Stimulated activated CD4-positive, alpha-beta T cell treated with anti-CD3 and anti-CD28 coated beads, Interleukin-4, amount 100 ng/mL, for 24 hours (primary cell): ENCODE measurements at places on chromosomes 5 and 9.

DNA sequence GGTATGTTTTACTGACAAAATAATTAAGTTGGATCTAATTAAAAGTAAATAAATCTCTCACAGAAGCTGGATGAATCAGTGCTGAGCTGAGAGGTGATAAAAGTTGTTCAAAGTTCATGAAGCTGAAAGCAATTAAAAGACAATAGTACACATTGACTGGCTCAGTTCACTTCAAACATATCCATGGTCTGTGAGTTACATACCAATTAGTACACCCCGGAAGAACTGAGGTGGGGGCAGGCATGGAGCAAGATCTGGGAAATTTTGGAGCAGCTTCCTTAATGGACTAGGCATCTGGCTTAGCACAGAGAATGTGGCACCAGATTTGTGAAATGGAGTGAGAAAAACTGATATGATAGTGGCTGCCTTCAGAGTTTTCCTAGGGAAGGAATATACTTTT lies 152.7 kb downstream of the ATP10B start:
- no peak for DNase-seq

GRCh38 chr5:114438471-114438870 lies 76.6 kb downstream of the KCNN2 start:
- DNase-seq: no peak

GRCh38 chr9:113350937-113351336 lies 1.6 kb downstream of the BSPRY start:
- peak; percentile 23 for DNase-seq

DNA sequence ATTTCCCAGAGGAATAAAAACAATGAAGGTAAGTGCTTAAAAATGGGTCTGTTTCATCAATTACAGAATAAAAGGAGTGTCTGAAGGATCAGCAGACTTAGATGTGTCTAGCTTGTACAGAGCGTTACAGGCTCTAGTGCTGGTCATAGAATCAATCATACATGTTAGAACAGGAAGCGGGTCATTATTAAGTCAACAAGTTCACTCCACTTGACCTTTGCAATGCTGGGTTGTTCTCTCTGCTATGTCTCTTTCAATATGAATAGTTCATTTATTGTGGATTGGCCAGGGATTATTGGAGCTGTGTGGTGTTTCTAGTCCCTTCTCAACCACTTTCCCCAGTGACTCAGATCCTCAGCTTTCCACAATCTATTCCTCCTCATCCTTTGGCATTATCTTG lies 20.7 kb upstream of the EGFLAM start:
- no peak for DNase-seq

- DNase-seq: no peak
Observed at GRCh38 chr5:81355291-81356251, 38.4 kb downstream of the ACOT12 start.

- DNase-seq: no peak
Observed at GRCh38 chr5:173806270-173807035, 81.7 kb upstream of the CPEB4 start.

DNA sequence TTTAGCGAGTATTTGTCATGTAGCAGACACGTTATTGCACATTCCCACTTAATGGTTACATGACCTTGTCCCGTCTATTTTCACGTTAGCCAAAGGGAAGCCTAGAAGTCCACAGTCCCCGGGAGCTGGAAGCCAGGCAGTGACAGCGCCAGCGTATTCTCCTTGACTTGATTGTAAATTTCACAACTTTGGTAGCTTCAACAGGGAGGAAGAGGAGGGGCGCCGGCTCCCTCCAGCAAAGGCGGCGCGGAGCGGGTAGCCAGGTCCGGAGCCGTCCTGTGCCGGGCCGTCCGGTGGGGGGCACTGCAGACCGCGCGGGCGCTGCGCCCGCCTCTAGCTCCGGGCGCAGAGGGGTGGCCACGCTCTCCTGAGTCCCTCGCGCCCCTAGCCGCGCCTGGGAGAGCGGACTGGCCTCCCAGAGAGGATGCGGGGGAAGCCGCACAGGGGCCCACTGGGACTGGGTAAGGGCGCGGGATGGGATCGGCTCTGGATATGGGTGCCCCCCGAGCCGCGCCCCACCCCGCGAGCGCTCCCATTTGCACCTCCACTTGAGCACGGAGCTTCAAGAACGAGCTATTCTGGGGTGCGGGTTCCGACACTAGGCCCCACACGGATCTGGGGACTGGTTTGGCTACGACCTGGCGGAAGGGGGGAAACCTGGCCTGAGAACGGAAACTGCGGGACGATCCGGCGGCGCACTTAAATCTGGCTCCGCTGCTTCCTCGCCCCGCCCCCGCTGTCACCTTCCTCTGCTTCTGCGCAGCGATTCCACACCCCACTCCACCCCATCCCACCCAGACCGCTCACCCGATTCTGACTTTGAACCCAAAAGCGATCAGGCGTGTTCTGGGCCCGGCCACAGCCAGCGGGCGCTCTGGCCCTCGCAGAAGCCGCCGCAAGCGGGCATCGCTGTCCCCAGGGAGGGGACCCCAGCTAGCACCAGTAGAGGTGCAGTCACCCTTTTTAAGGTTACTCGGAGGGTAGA lies 23.8 kb downstream of the KLF4 start:
- DNase-seq: no peak

DNA sequence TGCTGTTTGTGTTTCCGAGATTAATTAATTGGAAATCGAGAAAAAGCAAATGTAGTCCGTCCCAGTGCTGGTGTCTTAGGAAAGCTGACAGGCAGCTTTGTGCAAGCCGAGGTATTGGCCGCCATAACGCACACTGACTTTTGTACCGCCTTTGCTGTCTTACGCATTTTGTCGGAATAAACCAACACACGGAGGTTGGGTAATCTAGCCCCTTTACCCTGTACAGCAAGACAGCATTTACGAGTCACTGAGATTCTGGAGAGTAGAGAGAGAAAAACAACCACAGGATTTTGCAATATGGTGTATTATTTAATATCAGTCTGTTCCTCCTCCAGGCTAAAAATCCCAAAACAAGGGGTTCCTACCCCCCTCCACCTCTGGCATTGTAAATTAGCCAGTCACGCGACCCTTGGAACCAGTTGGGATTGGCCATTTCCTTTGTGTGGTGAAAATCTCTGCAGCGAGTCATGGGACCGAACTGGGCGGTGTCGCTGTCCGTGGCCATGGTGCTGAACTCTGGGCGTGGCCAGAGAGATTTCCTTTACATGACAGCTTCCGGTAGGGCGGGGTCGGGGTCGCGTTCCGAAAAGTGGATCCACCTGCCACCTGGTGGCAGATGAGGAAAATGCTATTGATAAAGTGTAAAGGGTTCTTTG lies 10.3 kb upstream of the PCDHB1 start:
- DNase-seq: peak; percentile 67

GRCh38 chr5:95631991-95632675 lies 12.2 kb downstream of the GPR150 start:
- peak; percentile 83 for DNase-seq

- DNase-seq: peak; percentile 52
Observed at GRCh38 chr5:14628346-14628745, 36.2 kb upstream of the OTULIN start.

GRCh38 chr9:116504893-116505480 lies 182.1 kb upstream of the TRIM32 start:
- DNase-seq: no peak

DNA sequence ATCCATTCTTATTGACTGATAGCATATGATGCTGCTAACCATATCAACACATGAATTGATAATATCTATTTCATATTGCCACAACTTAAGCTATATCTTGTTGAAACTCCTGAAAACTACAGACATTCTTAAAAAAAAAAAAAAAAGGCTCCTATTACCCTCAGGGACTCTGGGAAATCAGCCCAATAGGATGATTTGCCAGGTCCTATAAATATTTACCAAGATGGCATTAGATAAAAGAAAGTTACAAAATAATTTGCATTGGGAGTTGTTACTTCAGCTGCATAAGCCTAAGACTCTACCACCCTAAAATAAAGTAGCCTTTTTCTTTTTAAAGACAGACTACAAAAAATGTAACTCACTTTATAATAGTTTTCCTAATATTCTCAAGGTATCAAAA lies 84.4 kb downstream of the CDO1 start:
- DNase-seq: no peak

- no peak for DNase-seq
Observed at GRCh38 chr5:140362311-140362710, 2.3 kb downstream of the SLC4A9 start.

GRCh38 chr5:31962351-31962751 lies 211.8 kb downstream of the GOLPH3 start:
- DNase-seq: no peak

GRCh38 chr9:99466104-99466503 lies 244.0 kb downstream of the SEC61B start:
- DNase-seq: no peak

- no peak for DNase-seq
Observed at GRCh38 chr5:147483188-147483790, 26.6 kb downstream of the DPYSL3 start.

GRCh38 chr5:167752936-167753335 lies 538.5 kb upstream of the WWC1 start:
- DNase-seq: no peak

DNA sequence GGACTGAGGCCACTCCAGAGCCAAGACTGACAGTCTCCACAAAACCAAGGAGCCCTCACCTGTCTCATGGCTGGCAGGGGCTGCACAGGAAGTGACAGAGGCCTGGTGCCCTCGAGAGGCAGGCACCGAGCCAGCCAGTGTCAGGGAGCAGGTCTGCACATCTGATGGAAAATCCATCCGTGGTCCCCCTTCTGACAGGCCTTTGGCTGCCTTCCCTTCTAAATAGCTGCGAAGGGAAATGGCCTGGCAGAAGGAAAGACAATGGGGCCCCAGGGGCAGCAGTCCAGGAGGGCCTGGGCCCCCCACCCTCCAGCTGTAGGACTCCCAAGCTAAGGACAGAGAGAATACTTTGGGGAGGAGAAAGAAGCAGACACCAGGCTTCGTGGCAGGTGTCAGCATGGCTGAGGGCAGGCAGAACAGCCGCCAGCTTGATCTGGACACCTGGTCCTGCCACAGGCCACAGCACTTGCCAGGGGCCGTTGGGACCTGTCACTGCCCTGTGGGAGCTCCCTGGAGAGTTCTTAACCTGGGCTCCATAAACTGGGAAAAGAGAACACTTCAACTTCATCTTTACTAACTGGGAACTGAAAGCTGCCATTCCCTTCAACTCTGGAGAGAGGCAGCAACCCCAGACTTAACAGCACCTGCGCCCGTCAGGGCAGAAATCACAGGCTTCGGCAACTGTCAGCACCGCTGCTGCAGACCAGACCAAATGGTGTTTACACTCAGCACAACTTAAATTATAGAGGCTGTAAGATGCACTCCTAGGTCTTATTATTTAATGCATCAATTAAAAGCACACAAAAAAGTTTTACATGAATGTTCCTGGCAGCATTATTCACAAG lies 22.0 kb downstream of the ADAMTS2 start:
- no peak for DNase-seq

DNA sequence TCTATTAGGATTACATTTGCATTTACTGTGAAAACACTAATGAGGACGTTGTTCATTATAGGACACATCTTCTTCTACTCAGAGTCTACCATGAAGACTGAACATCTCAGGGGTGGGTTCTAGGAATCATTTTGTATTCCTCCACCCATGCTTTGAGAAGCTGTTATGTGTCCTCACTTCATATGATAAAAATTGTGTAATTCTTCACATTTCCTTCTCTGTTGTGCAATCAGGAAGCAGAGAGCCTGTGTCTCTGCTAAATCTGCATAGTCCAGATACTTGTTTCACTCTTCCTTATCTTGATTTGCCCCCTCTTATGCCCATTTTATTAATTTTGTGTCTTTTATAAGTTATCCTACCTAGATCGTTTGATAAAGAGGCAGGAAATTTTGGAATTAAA lies 97.8 kb upstream of the IQGAP2 start:
- DNase-seq: no peak

DNA sequence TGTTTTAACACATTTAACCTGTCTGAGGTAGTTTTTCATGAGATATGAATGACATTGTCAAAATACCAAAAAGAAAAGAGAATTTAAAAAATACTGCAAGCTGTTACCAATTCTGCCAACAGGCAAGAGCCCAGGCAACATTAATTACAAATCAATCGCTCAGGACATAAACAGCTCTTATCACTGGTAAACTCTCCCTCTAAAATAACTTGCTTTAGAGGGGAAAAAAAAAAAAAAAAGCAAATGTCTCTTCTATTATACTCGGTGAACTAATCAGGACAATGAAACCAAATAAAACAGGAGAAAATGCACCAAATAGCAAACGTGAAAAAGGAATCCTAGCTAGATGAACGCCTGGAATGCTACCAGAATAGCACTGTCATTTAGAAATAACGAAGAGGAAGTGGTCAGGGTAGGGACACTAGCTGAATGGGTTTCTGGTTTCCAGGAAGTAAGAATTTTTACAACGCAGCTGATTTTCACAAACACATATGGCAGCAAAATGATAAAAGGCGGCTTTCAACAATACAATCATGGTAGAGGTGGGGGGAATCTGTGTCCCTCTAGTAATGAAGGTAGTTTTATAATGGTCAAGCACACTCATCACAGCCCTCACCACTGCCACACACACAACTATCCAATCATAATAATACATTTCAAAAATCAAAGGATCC lies 94.9 kb downstream of the DENND1A start:
- DNase-seq: no peak

DNA sequence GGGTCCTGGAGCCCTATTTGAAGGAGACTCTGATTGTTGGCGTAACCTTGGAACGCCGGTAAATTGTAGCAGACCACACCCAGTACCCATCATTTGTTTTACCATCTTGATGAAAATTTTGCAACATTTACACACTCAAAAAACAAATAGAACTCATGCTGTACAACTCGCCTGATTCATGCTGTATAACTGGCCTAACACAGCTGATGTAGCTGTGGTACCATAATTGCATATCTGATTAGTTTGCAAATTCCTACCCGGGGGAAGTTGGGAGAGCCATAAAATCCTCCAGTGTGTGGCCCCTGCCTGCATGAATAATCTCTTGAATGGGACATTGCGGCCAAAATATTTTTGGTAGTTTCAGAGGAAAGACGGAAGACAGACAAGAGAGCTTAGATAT lies 9.7 kb downstream of the NIPAL4 start:
- DNase-seq: no peak

DNA sequence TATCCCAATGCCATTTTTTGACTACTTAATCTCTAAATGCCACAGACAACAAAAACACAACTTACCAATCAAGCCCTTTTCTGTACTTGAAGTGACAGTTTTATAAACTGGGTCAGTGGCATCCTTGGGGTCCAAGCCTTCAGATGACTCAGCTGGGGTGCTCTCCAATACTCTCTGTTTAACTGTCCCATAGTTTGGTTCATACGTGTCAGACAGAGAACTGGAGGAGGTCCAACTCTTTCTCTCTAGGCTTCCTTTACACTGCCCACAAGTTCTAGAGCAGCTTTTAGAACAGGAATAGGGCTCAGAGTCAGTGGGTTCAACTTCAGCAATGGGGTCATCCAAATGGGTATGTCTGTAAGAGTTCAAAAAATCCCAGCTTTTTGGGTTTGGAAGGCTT lies 166.9 kb downstream of the CDC42SE2 start:
- DNase-seq: no peak

- DNase-seq: no peak
Observed at GRCh38 chr5:96287136-96287535, 145.9 kb downstream of the PCSK1 start.

- DNase-seq: no peak
Observed at GRCh38 chr5:42886635-42887034, 74.9 kb upstream of the SELENOP start.

- DNase-seq: no peak
Observed at GRCh38 chr5:1540166-1540565, 16.4 kb upstream of the LPCAT1 start.

- DNase-seq: no peak
Observed at GRCh38 chr5:15371184-15371583, 128.8 kb upstream of the FBXL7 start.

- DNase-seq: no peak
Observed at GRCh38 chr9:128835246-128836210, 5.9 kb upstream of the SPOUT1 start.
